ENCODE measurements at places on chromosomes 5 and 9.

DNA sequence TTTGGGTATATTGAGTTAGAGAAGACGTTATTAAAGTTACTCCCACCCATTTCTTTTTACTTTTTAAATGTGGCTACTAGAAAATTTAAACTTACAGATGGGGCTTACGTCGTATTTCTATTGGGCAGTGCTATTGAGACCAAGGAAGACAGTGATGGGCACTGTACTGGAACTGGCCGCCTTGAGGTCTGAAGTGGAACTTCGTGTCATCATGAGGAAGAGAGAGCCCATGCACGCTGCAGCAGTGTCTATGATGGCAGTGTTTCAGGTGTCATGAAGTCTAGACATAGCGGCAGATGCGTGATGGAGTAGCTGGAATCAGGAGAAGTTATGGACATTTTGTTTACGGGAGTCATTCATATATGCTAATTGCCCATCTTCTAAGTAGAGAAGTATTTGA is 143.7 kb downstream of the LRRC70 start:
- no peak for DNase-seq

DNA sequence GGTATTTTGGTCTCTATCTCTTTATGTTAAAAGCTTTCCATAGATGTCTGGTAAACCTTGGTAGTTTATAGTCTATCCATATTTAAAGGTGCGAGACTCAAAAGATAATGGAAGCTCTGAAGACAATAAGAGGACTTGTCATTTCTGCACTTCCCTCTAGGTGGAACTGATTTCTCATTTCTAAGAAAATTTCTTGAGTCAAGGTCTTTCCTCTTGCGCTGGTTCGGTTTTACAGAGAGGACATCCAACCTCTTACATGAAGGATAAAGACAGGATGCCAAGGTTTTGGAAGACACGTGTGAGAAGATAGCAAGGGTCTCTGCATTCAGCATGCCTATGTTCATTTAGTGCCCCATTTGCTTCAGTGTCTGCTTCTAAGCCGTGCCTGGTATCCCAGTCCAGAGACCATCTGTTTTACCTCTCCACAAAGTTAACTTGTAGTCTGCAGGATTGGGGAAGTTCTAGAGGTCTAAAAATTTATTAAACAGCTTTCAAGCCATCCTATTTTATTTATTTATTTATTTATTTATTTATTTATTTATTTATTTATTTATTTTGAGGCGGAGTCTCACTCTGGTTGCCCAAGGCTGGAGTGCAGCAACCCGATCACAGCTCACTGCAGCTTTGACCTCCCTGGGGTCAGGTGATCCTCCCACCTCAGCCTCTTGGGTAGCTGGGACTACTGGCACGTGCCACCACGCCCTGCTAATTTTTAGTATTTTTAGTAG is 41.6 kb downstream of the KIAA1191 start:
- DNase-seq: no peak

DNA sequence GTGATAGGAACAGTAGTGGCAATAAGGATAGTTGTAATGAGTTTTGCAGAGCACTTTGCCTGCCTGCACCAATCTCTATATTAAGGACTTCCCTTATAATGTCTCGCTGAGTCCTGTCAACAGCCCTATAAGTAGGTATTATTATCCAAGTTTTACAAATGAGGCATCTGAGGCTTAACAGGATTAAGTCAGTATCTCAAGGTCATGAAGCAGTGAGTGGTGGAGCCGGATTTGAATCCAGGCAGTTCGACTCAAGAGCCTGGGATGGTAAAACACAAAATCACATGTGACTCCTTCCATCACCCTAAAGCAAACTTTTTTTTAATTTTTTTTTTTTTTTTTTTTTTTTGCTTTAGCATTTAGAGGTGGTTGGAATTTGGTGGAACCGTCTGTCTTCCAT is 59.0 kb upstream of the RARS1 start:
- no peak for DNase-seq

- no peak for DNase-seq
These were observed 45.3 kb downstream of the SLC22A5 start for GRCh38 chr5:132414634-132415378.

GRCh38 chr9:16801871-16802466 is 68.5 kb downstream of the BNC2 start:
- DNase-seq: no peak

DNA sequence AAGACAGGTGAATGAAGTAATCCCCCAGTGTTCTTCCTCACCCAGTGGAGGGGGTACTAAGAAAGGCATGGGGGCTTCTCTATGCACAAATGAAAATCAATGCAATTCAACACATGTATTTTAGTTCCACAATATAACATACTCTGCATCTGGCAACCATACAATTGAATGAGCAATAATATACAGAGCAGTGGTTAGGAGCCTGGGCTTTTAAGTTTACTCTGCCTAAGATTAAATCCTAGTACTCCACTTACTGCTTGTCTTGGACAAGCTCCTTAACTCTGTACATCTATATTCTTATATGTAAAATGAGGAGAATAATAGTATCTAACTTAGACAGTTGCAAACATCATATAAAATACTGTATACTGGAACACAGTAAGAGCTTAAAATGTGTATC is 195.4 kb upstream of the TRIM32 start:
- DNase-seq: no peak

DNA sequence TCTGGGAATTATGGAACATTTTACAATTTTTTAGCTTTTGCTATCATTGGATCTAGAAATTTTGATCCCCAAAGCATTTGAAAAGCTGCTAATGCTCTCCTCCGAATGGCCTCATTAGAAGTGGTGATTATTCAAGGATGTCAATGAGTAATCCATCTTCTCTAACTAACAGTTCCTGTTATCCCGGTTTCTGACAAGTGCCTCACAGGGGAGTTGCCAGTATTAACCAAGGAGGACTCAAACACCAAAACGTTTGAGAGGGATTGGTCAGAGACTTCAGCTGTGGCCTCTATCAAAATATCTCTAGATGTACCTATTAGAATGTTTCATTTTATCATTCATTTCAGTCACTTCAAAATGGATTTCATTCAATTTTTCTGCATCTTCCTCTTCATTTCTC is 208.3 kb upstream of the ITGA1 start:
- DNase-seq: no peak

- peak; percentile 63 for DNase-seq
These were observed 77.3 kb downstream of the MAMDC2 start for GRCh38 chr9:70120834-70121510.

All from hepatic stellate cell (primary cell).